Cardiac muscle cell (in vitro differentiated cells and primary cell): ENCODE measurements at places on chromosomes 2 and 18. TPM values are rescaled to one million over a fixed set of nuclear protein-coding genes. Genes with fewer than 3 reads are reported as not detected.

IL18RAP gene
- total RNA-seq: 0.09 TPM in 1 of 2 replicates, not detected in the other

GDF7 gene
- 0.14 and 0.15 TPM in 2 replicates for total RNA-seq

PDCL3 gene
- 20.7 and 20.9 TPM in 2 replicates for total RNA-seq

SULT1C2 gene
- total RNA-seq: 3.2 and 3.8 TPM in 2 replicates

KCTD1 gene
- 20.2 and 23.1 TPM in 2 replicates for total RNA-seq

ARID5A gene
- 7.6 and 8.4 TPM in 2 replicates for total RNA-seq

CNNM4 gene
- total RNA-seq: 14.9 and 18.8 TPM in 2 replicates

DYSF gene
- 44.4 and 57.4 TPM in 2 replicates for total RNA-seq

CERKL gene
- total RNA-seq: 0.11 and 0.15 TPM in 2 replicates

NCKAP1 gene
- total RNA-seq: 90.4 and 91.4 TPM in 2 replicates

TMEM163 gene
- total RNA-seq: 30.3 and 45.8 TPM in 2 replicates

ZNF804A gene
- 0.25 TPM in 1 of 2 replicates, not detected in the other for total RNA-seq

ANKRD30BL gene
- total RNA-seq: 0.14 and 0.71 TPM in 2 replicates

DNPEP gene
- 67.2 and 70.4 TPM in 2 replicates for total RNA-seq

ZBTB7C gene
- total RNA-seq: 5.5 and 6.2 TPM in 2 replicates

GPR148 gene
- 0.11 TPM in 1 of 2 replicates, not detected in the other for total RNA-seq
